Smooth muscle cell of the brain vasculature (primary cell): ENCODE measurements at places on chromosomes 12 and 14.

DNA sequence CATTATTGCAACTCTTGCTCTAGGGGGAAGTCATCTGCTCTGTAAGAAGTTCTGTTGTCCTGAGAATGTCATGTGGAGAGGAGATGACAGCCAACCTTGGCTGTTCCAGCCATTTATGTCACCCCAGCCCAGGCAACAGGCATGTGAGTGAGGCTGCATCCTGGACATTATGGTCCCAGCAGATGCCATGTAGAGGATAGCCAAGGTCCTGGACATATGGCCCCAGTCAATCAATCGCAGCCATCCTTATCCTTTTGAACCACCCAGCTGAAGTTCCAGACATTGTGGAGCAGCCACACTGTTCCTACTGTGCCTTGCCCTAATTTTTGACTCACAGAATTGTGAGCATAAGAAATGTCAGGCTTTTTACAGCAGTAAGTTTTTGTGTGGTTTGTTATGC is 84.9 kb downstream of the AVPR1A start:
- DNase-seq, result no peak

DNA sequence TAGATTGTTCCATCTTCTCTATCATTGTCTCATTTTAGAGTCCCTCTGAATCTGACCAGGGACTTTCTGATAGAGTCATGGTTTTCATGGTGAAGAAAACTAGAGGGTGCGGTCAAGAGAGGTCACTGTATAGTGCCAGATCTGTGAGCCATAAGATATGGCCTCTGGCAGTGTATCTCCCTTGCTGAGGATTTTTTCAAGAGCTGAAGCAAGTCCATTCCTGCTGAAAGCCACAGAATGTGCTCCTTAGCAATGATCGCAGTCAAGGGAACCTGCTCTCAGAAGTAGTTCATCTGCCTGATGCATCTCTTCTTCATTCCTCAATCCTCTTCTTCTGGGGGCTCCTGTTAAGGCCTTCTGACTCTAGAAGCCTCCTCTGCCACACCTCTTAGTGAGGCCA is 405.2 kb downstream of the EGLN3 start:
- DNase-seq, result no peak

GRCh38 chr14:70018230-70018629 is 139.0 kb downstream of the SMOC1 start:
- DNase-seq, result no peak

DNA sequence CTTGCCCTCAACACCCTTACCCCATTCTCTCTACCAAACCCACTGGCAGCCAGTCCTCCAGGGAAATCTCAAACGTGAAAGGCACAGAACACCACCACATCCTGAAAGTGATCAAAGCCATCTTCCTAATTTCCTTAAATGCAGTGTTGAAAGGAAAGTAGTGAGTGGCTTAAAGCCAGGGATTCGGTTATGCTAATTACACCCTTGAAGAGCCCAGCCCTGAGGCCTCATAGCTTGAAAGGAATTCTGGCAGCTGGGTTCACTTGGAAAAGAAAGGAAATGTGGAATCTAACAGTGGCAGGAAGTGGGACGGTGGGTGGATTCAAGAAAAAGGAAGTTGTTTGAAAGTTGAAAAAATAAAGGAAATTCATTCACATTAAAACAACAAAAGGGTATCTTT is 73.0 kb upstream of the FICD start:
- DNase-seq, result no peak

GRCh38 chr12:80702889-80703805 is 4.3 kb upstream of the MYF6 start:
- DNase-seq, result peak; percentile 9

GRCh38 chr12:89418228-89418910 is 66.1 kb upstream of the DUSP6 start:
- DNase-seq, result no peak

- no peak for DNase-seq
Observed at GRCh38 chr12:122381021-122381420, 41.4 kb downstream of the CLIP1 start.

DNA sequence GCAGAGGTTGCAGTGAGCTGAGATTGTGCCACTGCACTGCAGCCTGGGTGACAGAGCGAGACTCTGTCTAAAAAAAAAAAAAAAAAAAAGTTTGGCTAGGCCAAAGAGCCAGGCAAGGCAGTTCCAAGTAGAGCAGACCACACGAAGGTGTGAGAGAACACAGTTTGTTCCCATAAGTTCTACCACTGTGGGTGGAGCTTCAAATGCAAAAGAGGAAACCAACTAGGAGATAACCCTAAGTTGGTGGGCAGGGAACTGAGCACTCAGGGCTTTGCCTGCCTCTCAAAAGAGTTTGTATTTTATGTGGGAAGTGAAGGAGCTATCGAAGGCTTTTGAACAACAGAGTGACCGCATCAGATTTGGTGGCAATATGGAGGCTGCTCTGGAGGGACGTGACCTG is 15.1 kb downstream of the SOCS2 start:
- DNase-seq, result no peak

GRCh38 chr14:76967788-76968187 is 60.7 kb downstream of the IRF2BPL start:
- no peak for DNase-seq

GRCh38 chr12:89760783-89761182 is 52.1 kb upstream of the ATP2B1 start:
- DNase-seq, result no peak

GRCh38 chr12:123983822-123984485 is 10.9 kb downstream of the ZNF664 start:
- peak; percentile 45 for DNase-seq

DNA sequence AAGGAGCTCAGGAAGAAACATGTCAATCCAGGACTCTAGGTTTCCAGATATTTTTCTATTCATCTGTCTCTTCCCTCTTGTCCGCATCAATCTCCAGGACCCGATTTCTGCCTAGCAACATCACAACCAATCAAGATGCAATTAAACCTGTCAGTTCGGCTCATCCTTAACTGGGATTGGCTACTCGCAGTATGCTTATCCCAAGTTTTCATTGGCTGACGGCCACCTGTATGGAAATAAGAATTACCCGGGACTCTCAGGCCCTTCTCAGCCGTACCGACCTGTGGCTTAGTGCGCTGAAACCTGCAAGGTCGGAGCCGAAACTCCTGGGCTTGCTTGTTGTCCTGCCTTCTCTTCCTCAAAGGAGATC is 20.4 kb upstream of the ATP5MC2 start:
- peak; percentile 55 for DNase-seq

DNA sequence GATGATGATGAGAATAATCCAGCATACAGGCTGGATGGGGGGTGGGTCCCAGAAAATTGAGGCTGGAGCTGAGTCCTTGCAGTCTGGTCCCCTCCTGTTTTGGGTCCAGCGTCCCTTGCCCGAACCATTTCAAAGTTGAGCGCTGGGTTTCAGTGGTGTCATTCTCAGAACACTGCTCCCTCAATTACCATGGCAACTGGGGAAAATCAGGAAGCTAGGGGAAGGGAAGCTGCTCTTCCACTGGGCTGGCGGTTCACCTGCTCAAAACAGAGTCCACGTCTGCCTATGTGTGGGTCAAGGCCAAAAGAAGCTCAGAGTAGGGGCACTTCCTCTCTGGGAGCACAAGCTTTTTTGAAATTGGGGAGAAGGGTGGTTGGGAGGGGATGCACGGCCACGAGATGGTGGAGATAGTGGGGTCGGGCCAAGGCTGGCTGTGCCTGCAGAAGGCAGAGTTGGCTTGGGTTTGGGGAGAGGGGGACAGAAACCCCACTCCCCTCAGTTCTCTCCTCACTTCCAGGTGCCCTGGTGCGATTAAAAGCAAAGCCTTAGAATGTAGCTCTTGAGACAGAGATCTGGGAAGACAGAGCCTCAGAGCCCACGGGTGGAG is 1.7 kb upstream of the NOS1 start:
- no peak for DNase-seq

- DNase-seq, result no peak
Observed at GRCh38 chr12:124217508-124218242, 77.2 kb upstream of the RFLNA start.

DNA sequence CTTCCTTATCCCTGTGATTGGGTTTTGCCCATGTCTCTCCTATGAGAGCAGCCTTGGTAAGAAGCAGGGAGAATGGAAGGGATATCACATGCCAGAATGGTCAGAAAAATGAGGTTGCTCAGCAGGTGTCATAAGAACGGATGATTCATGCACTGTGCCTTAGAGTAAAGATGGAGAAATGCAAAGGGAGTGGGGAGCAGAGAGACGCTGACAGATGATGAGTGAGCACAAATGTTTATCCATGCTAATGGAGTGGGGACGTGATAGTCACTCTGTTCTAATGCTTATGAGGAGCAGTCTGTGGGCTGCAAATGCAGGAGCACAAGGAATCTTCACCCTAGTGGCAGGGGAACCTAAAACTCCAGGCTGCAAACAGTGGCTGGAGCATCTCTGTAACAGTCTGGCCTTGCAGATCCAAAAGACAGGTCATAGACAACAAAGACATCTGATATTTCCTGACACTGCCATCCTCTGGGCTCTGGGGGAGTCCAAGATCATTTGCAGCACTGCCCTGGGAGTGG is 243.2 kb downstream of the CACNA1C start:
- peak; percentile 64 for DNase-seq

- DNase-seq, result no peak
Observed at GRCh38 chr12:59938190-59938962, 342.5 kb downstream of the SLC16A7 start.

DNA sequence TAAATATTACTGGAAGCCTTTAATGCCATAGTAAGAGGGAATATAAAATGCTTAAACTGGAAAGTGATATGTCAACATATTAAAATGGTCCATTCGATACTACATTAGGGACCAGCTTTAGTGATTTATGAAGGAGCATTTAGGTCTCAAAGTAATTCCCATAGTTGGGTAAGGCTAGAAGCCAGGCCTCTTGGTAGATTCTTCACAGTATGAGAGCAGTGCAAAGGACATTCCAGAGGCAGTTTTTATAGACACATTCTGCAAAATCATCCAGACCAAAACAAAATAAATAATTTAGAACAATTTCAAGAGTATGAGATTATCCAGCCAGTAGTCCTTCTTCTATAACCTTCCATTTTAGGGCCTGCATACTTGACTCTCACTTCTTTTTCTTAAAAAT is 142.6 kb upstream of the PDZRN4 start:
- no peak for DNase-seq

DNA sequence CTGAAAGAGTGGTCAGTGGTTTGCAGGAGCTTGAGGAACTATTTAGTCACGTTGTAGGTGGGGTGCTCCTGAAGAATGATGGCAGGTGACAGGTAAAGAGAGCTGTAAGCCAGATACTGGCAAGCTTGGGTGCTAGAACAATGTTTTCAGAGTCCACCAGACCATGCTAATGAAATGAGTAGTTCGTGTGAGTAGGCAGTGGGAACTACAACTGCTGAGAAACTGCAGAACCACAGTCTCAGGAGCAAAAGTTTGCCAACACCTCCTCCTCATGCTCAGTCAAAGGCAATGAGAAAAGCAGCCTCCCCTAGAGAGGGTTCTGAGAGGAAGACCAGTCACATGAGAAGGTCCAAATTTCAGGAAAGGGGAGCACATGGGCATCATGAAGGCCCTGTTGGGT is 91.3 kb downstream of the PRKD1 start:
- DNase-seq, result no peak

DNA sequence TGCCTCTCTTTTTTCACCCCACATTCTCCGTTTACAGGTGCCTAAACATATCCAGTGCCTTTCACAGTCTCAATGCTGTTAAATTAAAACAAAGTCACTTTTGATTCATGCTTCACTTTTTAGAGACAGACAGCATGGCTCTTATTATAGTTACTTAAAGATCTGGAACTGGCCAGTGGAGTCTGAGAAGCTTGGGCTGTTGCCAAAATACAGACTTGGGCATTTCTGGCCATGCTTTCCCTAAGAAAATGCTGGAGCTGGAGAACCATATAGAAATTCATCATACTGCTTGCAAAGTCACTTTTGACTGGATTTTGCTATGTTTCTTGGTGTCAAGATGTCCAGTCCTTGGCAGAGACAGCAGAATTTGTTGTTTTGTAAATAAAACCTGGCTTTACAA is 12.2 kb upstream of the GPR68 start:
- no peak for DNase-seq

DNA sequence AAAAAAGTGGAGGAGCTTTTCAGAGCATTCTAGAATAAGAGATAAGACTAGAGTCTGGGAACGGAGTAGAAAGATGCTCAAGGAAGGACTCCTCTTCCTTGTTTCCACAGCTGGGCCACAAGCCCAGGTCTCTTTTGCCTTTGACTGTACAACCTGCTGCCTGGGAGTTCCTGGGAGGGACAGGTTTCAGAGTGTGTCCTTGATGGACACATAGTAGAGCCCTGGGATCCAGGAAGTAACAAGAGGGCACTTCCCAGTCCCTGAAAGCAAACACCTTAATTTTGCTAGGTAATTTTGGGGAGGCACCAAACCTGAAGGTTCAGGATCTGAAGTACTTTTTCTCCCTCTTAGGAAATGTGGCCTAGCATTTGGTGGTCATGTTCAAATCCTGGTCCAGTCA is 44.4 kb downstream of the CHST11 start:
- DNase-seq, result no peak

DNA sequence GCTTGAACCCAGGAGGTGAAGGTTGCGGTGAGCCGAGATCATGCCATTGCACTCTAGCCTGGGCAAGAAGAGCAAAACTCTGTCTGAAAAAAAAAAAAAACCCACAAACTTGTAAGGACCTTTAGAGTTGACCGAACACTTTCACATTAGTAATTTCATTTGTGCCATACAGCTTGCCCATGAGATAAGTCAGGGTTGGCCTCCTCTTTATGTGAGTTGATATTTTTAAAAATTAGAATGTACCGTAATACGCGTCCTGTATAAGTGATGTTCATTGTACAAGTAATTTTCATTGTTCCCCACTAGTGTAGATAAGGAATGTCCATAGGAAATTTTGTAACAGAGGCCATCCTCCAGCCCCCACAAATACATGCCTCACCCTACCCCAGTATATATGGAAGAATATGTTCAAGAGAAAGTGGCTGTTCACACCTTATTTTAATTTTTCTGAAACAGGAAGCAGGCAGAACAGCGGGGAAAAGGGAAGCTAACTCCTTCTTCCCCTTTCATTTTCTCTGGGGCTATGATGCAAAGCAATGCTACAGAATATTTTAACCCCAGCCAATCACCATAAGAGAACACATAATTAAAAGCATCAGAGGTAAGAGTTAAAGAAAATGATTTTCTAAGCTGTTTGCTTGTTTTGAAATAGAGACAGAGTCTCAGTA is 31.9 kb upstream of the HIF1A start:
- DNase-seq, result no peak

DNA sequence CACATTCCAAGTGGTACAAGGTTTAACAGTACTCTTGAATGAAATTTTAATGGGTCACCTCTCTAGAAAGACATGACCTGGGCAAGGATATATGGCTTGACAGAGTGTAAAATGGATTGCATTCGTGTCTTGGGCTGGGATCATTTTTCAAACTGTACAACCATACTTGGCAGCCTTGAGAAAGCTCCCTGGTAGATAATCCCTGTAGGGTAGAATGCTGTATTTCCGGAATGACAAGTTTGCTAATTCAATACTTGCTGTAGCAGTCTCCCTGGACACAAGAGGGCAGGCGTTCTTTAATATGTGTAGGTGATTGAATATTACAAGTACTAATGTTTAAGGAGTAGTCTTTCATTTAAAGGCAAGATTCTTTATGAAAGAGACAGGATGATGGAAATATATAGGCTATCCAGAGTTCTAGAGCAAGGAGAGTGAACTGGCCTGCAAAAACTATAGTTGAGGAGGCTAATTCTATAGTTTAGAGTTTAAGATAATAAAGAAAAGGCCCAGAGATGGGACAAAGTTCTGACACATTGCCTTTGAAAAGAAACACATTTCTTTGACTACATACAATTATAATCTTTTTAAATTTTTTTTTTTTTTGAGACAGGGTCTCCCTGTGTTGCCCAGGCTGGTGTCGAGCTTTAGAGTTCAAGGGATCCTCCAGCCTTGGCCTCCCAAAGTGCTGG is 53.4 kb downstream of the PLBD1 start:
- no peak for DNase-seq
